Retinal pigment epithelial cell (primary cell): ENCODE measurements at places on chromosomes 4 and X.
A peak's percentile ranks its signal among the peaks of the same experiment; 100 is the strongest.

- no peak for DNase-seq
These were observed 645.7 kb upstream of the DIPK2B start for GRCh38 chrX:45846328-45846727.

- no peak for DNase-seq
These were observed 19.9 kb upstream of the CPLX1 start for GRCh38 chr4:845836-846251.

DNA sequence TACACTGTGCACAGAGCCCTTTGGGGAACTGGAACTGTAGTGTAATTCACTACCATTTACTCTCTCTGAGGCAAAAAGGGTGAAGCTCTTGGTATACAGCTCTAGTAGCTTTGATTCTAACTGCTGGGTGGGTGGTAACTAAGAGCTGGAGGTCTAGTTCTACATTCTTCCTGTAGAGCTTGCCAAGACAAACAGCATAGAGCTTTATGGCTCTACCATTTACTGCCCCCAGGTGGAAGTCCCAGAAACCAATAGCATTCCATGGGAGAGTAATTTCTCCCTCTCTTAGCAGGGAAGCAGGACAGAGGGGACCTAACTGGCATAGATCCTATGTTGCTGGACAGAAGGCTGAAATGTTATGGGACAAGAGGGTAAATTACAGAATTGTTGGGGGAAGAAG, 26.7 kb downstream of the HDAC8 start:
- DNase-seq: no peak

DNA sequence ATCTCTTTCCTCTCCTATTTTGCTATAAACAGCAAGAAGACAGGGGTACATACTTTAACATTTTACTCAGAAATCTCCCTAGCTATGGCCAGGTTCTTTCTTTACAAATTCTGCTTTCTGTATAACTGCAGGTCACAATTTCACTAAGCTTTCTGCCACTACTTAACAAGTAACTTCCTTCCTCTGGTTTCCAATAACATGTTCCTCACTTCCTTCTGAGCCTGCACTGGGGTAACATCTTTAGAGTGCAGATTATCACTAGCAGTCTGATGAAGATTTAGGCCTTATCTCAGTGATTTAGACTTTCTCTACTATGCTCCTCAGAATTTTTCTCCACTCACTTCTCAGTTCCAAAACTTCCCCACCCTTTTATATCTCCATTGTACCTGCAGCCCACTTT, 1930.5 kb upstream of the AGA start:
- DNase-seq: no peak

- peak; percentile 98 for DNase-seq
These were observed 11.5 kb upstream of the CCDC149 start for GRCh38 chr4:24924309-24924781.

DNA sequence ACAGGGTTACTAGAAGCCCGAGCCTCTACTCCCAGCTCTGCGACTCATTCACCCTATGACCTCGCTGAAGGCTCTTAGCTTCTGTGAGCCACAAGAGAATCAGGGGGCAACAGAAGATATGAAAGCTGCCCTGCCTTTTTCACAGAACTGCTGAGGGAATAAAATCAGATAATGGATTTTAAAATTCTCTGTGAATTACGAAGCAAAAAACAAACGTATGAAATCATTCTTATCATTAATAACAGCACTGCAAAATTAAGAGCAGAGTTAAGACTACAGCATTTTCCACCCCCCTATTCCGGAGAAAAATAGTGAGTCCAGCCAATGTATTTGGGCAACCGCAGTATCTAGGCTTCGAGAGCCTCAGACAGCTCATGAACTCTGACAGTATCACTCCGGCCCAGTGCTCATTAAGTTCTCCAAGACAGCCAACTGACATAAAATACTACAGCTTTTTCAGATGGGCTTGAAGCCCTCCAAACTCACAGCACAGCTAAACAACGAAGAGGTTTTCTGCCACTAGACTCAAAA, 33.4 kb downstream of the AFAP1 start:
- no peak for DNase-seq

DNA sequence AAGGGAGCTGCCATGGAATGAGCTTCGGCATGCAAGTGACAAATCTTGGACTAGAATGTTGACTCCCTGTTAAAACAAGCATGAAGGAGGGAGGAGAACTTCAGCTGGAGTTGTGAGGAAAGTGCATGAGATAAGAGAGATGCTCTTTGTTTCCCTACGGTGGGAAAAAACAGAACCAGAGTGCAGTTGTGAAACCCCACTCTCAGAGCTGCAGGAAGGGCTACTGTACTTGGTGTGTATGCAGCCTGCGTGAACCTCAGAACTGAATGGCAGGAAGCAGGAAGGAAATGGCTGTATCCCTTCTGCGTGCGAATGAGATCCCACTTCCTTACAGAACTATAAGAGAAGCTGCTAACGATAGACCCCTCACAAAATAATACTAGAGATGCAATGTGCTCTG, 57.2 kb downstream of the EGF start:
- DNase-seq: no peak

GRCh38 chr4:140874056-140874455, 117.9 kb upstream of the TBC1D9 start:
- no peak for DNase-seq

- peak; percentile 22 for DNase-seq
These were observed 34.4 kb downstream of the INTU start for GRCh38 chr4:127667116-127667515.

- DNase-seq: no peak
These were observed 4.0 kb upstream of the CCNG2 start for GRCh38 chr4:77153006-77153405.

- no peak for DNase-seq
These were observed 39.4 kb upstream of the EFHC2 start for GRCh38 chrX:44382871-44383270.

GRCh38 chrX:97547877-97548578, 664.3 kb downstream of the RPA4 start:
- DNase-seq: no peak

- DNase-seq: no peak
These were observed 33.8 kb downstream of the NDP start for GRCh38 chrX:43939187-43939926.

DNA sequence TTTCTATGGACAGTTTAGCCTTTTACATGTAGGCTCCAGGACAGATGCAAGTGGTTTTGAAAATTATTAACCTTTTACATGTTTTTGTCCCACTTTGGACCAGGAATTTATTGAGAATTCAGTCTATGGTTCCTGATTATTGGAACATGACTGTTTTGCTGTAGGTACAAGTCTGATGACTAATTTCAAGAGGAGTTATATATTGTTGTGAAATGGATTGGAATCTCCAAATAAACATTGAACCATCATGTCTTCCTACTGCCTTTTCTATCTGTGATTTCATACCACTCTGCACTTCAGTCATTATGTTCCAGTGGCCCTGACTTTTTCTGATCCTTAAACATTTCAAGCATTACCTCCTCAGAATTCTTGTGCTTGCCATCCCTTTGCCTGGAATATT, 35.9 kb downstream of the TBC1D19 start:
- no peak for DNase-seq

DNA sequence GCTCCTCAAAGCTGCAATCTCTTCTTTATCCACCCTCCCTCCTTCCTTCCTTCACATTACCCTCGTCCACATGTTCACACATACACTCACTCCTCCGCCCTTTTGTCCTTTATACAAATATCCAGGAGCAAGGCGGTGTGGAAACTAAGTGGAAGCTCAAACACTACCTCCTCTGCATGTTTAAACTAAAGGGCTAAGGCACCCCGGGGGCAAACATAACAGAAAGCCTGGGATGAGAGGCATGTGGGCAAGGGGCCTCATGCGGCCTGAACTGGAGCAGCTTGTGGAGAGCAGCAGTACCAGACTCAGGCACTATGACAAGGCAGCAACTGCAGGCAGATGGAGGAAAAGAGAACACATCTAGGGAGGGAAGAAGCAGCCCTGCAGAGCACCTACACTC, 9.5 kb downstream of the MAB21L2 start:
- no peak for DNase-seq

- peak; percentile 79 for DNase-seq
These were observed 152.3 kb downstream of the WDFY3 start for GRCh38 chr4:84814094-84814750.

GRCh38 chrX:133847340-133847994, 137.9 kb downstream of the GPC3 start:
- DNase-seq: no peak
